ENCODE measurements at places on chromosomes 16 and 17. TPM values are rescaled to one million over a fixed set of nuclear protein-coding genes. Genes with fewer than 3 reads are reported as not detected.

Gene KCNH4
- not detected for total RNA-seq

DNA sequence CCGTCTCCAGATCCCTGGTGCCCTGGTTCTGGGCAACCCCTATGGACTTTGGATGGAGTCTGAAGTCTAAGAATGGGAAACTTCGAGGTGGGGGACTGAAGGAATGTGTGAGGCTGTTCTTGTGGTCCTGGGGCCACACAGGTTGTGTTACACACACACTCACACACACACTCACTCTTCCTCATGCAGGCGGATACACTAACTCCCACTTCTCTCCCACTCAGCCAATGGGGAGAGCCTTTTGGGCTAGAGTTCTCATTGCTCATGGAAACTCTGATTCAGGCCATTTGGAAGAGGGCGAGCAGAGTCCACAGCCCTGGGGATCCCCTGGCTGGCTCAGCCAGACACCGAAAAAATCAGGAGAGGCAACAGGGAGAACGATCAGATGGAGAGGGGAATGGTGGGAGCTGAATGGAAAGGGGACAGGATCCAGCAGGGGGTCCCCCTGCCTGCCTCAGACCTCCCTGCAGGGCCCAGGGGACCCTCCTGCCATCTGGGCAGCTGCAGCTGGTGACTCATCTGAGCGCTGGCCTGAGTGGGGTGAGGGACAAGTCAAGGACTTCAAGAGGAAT, 9.1 kb downstream of the IGFBP4 start:
- no peak overlapping the region for H3K27ac ChIP-seq
- H3K27me3 ChIP-seq: peaks cover 26% of the 10 kb centered on the region
- no peaks in the 10 kb centered on the region for H3K36me3 ChIP-seq
- H3K4me3 ChIP-seq: no peak overlapping the region

Gene HS3ST3B1
- total RNA-seq: 3.8 TPM

DNA sequence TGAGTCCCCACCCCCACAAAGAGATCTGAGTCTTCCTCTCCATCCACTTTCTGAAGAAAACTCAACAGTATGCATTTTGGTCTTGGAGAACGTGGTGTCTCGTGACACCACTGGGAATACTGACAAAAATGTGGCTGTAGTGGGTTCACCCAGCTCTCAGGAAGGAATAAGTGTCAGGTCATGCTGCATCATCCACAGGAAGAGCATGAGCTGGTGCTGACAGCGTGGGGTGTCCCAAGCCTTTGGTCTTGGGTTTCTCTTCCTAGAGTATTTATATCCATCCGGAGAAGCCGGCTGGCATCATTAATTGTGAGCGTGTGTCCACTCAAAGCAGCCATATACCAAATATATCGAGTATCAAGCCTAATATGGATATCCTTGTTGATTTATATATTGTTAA, 55.9 kb downstream of the C17orf67 start:
- DNase-seq: no peak
- H3K36me3 ChIP-seq: peaks cover 4% of the 10 kb centered on the region
- no peaks in the 10 kb centered on the region for H3K27me3 ChIP-seq
- peaks cover 24% of the 10 kb centered on the region for H3K4me1 ChIP-seq
- H3K4me3 ChIP-seq: no peak overlapping the region

Gene CPNE7
- 86.8 TPM for total RNA-seq

Gene MRPL10
- total RNA-seq: 49.3 TPM

DNA sequence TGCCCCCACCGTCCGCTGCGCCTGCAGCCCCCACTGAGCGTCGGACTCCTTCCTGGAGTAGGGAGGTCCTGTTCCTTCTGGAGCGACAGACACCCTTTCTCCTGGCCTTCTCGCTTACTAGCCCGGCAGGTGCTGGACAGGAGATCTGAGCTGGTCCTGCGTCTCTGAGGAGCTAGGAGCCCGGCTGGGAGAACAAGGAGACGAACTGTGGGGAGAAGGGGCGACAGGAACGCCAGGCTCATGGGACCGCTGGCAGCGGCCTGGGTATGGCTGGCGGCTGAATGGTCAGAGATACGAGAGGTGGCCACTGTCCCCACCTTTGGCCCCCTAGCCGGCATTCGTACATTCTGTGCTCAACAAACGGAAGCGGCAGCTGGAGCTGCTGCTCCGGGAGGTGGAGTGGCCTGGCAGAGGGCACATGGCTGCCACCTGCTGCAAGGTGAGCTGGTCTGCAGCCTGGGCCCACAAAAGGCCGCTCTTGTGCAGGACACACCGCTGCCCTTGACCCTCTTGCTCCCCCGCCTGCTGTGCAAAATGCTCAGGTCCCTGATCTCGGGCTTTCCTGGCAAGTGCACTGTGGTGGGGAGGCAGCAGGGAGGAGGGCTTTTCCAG, 2066.7 kb downstream of the TP53TG3F start:
- no peaks in the 10 kb centered on the region for H3K36me3 ChIP-seq
- no peaks in the 10 kb centered on the region for H3K27me3 ChIP-seq
- H3K27ac ChIP-seq: no peak overlapping the region
- H3K4me3 ChIP-seq: no peak overlapping the region

DNA sequence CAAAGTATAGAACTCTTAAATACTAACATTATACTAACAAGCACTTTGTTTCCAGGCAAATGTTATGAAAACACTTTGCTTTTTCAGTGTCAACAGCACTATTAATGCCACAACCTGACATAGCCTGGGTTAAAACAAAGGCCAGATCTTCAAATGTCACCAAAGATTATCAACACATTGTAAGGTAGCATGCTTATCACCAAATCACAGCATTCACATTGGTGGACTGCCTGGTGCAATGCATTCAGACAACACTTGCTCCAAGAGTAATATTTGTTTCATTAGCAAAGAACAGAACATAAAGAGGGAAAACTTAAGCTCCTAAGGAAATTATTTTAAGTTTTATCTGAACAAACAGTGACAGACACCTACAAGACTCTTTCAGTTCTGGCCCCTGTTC, 1361.2 kb downstream of the CDH8 start:
- H3K27ac ChIP-seq: no peak overlapping the region
- peaks cover 6% of the 10 kb centered on the region for H3K4me1 ChIP-seq
- H3K36me3 ChIP-seq: no peaks in the 10 kb centered on the region
- no peak overlapping the region for H3K4me3 ChIP-seq
- DNase-seq: no peak

Gene RASL10B
- 0.09 TPM for total RNA-seq

- peak overlapping the region; percentile 86 for H3K27ac ChIP-seq
- H3K4me1 ChIP-seq: peaks cover 21% of the 10 kb centered on the region
- DNase-seq: no peak
- H3K36me3 ChIP-seq: peaks cover 4% of the 10 kb centered on the region
- H3K4me3 ChIP-seq: no peak overlapping the region
These were observed 28.3 kb downstream of the RTN4RL1 start for GRCh38 chr17:1996800-1997288.

- H3K4me1 ChIP-seq: no peaks in the 10 kb centered on the region
- no peak overlapping the region for H3K4me3 ChIP-seq
- H3K36me3 ChIP-seq: no peaks in the 10 kb centered on the region
- H3K27me3 ChIP-seq: peaks cover 25% of the 10 kb centered on the region
These were observed 84.6 kb upstream of the ERCC4 start for GRCh38 chr16:13835387-13835786.

- DNase-seq: peak; percentile 52
- no peak overlapping the region for H3K4me3 ChIP-seq
- H3K27ac ChIP-seq: no peak overlapping the region
- H3K36me3 ChIP-seq: peaks cover 3% of the 10 kb centered on the region
- peaks cover 13% of the 10 kb centered on the region for H3K4me1 ChIP-seq
These were observed 36.7 kb downstream of the CMIP start for GRCh38 chr16:81481207-81481821.

Gene ADAP2
- 2.2 TPM for total RNA-seq

DNA sequence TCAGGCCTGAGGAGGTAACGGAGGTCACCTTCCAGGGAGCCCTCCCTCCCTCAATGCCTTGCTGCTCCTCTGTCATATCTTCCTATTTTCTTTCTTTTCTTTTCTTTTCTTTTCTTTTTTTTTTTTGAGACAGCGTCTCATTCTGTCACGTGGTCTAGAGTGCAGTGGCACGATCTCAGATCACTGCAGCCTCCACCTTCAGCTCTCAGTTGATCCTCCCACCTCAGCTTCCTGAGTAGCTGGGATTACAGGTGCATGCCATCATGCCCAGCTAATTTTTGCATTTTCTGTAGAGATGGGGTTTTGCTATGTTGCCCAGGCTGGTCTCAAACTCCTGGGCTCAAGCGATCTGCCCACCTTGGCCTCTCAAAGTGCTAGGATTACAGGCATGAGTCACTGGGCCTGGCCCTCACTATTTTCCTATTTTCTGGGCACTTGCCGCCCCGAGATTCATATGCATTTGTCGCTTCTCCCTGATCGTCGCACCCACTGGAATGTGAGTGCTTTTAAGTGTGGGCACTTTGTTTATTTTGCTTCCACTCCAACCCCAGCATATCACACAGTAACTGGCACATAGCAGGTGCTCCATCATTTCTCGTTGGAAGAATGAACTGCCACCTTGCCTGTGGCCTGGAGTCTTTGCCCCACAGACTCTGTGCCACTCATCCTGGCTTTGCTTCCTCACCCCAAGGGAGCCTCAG, 31.7 kb downstream of the CPNE2 start:
- no peak for DNase-seq
- no peaks in the 10 kb centered on the region for H3K27me3 ChIP-seq
- no peaks in the 10 kb centered on the region for H3K4me1 ChIP-seq
- no peak overlapping the region for H3K27ac ChIP-seq
- H3K4me3 ChIP-seq: no peak overlapping the region

Gene PRSS8
- 24.6 TPM for total RNA-seq

DNA sequence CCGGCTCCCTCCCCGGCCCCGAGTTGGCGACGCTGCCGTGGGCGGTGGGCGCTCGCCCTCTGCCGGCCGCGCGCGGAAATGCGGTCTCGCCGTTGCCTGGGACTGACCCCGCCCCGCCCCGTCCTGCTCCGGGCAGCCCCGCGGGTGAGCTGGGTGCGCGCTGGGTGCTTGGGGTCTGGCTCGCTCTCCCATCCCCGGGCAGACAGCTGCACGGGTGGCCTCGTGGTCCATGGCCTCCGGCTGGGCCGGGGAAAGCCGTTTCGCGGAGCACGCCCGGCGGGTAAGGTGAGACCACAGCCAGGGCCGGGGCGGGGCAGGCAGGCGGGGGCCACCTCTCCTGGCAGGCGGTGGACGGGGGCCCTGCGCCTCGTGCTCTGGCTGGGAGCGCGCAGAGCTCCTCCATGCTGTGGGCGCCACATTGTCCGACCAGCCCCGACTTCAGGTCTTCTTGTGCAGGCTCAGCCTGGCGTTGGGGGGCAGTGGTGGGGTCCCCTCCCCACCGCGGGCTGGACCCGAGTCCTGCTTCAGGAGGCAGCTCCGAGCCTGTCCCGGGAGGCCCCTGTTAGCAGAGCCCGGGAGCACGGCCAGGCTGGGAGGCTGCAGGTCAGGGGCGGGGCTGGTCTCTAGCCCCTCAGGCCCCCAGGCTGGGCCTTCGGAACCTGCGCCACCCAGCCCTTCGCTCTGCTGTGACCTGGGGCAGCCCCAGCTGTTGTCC, 7.0 kb upstream of the C1QTNF8 start:
- no peaks in the 10 kb centered on the region for H3K4me1 ChIP-seq
- H3K27ac ChIP-seq: no peak overlapping the region
- no peaks in the 10 kb centered on the region for H3K36me3 ChIP-seq
- no peak overlapping the region for H3K4me3 ChIP-seq
- DNase-seq: peak; percentile 39

DNA sequence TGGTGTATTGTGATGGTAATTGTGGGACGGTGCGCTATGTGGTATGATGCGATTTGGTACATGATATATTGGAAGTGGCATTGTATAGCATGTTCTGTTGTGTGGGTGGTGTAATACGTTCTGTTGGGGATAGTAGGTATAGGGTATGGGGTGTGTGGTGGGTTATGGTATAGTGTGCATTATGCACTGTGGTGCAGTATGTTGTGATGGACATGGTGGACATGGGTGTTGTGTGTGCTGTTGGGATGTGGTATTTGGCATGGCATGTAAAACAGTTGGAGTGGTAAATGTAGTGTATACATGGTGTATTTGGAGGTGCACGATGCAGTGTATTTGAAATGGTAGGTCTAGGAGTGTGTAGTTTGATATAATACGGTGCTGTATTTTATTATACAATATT, 170.6 kb upstream of the CNTNAP4 start:
- H3K27me3 ChIP-seq: no peaks in the 10 kb centered on the region
- H3K4me1 ChIP-seq: no peaks in the 10 kb centered on the region
- H3K27ac ChIP-seq: no peak overlapping the region
- H3K36me3 ChIP-seq: no peaks in the 10 kb centered on the region
- no peak overlapping the region for H3K4me3 ChIP-seq

Gene GJD3
- not detected for total RNA-seq

DNA sequence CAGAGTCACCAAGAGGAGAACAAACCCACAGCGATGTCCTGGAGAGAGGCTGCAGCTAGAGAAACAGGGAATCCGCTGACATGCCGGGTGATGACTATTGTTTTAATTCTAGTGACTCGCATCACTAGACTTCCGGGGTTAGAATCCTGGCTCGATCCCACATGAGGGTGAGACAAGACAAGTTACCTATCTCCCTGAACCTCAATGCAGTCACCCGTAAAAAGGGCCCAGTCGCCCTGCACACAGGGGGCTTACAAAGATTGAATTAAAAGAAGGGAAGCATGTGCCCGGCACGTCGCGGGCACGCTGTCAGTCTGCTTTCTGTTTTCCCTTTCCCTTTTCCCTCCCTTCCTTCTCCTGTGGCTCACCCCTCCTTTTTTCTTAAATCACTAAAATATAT, 212.9 kb upstream of the FOXF1 start:
- no peak overlapping the region for H3K4me3 ChIP-seq
- H3K4me1 ChIP-seq: peaks cover 6% of the 10 kb centered on the region
- no peaks in the 10 kb centered on the region for H3K36me3 ChIP-seq
- peaks cover 92% of the 10 kb centered on the region for H3K27me3 ChIP-seq

Gene CD79B
- total RNA-seq: not detected

DNA sequence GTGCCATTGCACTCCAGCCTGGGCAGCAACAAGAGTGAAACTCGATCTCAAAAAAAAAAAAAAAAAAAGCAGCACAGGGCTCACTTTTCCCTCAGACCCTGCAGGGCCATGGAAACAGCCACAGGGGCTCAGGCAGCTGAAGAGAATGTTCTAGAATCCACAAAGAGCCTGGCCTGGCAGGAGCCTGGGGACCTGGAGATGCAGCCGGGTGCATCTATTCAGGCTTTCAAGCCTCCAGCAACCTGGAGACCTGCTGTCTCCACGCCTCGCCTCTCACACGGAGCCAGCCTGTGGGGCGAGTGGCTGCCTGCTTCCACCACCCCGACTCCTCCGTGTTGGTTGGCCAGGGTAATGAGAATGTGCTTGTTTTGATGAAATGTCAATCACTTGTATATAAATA, 44.0 kb upstream of the MEAK7 start:
- H3K36me3 ChIP-seq: no peaks in the 10 kb centered on the region
- H3K27ac ChIP-seq: no peak overlapping the region
- no peaks in the 10 kb centered on the region for H3K27me3 ChIP-seq

- peak overlapping the region; percentile 82 for H3K27ac ChIP-seq
- H3K27me3 ChIP-seq: no peaks in the 10 kb centered on the region
- H3K4me1 ChIP-seq: peaks cover 34% of the 10 kb centered on the region
- H3K36me3 ChIP-seq: peaks cover 1% of the 10 kb centered on the region
- peak; percentile 96 for DNase-seq
These were observed 22.1 kb downstream of the TMC7 start for GRCh38 chr16:19005561-19006445.

- no peaks in the 10 kb centered on the region for H3K27me3 ChIP-seq
- H3K4me1 ChIP-seq: no peaks in the 10 kb centered on the region
- no peak overlapping the region for H3K4me3 ChIP-seq
- peaks cover 16% of the 10 kb centered on the region for H3K36me3 ChIP-seq
These were observed 42.7 kb downstream of the IST1 start for GRCh38 chr16:71937868-71938510.

Data from MCF 10A (cell line).